ENCODE measurements at places on chromosomes 6 and 20.

DNA sequence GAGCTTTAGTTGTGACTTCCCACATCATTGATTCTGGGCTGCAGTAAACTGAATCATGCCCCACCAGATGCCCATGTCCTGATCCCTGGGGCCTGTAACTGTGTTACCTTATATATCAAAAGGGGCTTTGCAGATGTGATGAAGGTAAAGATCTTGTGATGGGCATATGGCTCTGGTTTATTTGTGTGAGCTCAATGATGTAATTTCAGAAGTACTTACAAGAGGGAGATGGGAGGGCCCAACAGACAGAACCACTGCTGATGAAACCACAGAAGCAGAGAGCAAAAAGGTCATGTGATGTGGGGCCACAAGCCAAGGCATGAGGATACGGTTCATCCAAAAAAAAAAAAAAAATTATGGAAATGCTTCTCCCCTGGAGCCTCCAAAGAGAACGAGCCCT is 118.7 kb downstream of the TOX2 start:
- no peak for DNase-seq

GRCh38 chr6:43992126-43992663 is 135.1 kb downstream of the MRPL14 start:
- DNase-seq = no peak

- no peak for DNase-seq
Observed at GRCh38 chr6:63764318-63764916, 128.8 kb downstream of the PHF3 start.

DNA sequence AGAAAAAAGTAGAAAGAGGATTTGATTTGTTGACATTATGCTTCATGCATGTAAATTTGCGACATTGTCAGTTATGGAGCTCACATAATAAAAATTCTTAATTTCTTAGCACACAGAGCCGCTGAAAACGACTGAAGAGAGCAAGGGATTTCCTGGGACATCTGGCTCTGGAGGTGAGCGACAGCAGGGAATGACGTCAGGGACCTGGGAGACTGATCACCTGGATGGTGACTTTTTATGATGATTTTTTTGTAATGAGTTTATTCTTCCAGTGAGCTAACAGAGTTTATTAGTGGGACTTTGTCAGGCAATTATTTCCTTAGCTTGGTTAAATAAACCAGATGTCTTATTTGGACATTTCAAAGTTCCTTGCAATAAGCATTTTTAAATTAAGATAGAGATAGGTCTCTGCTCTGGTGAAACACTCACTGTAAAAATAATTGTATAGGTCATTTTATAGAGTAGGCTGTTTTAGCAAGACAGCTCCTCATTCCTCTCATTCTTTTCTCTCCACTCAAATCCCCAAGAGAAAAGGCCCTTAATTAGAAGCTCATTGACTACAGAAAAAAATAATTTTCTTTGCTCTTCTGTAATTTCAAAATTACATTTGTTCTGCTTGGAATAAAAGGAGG is 19.4 kb downstream of the TMEM200A start:
- DNase-seq = no peak

DNA sequence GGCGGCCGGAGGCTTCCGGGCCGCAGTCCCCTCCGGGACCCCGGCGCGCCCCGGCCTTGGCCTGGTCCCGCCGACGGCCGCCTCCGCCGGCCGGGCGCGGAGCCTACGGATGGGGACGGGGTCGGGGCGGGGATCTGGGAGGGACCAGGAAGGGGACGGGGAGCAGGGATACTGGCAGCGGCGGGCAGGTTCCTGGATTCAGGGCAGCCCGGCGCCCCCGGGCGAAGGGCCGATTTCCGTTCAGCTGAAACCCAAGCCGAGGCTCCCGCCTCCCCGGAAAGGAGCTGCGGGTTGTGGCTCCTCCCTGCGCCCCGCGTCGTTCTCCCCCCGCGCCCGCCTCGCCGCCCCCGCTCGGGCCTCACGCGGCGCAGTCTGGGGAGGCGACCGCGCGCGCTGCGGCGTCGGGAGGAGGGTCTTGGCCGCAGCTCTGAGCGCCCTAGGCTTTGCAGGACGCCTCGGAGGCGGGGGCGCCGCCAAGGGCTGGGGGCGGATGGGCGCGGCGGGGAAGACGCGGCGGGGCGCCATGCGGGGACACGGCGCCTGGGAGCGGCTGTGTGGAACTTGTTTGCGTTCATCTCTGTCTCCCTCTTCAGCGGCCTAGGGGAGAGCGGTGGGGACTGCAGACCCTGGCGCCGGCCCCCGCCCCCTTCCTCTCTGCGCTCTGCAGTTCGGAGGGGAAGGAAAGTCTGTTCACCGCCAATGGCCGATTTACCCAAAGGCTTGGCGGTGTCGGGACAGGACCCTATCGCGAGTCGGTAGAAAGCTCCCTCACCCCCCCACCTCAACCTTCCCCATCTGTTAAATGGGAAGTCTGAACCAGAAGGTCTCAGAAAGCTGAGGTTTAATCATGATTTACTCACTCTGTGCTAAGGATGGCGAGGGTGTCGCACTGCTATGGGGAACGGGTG is 22.7 kb upstream of the TMEM181 start:
- no peak for DNase-seq

DNA sequence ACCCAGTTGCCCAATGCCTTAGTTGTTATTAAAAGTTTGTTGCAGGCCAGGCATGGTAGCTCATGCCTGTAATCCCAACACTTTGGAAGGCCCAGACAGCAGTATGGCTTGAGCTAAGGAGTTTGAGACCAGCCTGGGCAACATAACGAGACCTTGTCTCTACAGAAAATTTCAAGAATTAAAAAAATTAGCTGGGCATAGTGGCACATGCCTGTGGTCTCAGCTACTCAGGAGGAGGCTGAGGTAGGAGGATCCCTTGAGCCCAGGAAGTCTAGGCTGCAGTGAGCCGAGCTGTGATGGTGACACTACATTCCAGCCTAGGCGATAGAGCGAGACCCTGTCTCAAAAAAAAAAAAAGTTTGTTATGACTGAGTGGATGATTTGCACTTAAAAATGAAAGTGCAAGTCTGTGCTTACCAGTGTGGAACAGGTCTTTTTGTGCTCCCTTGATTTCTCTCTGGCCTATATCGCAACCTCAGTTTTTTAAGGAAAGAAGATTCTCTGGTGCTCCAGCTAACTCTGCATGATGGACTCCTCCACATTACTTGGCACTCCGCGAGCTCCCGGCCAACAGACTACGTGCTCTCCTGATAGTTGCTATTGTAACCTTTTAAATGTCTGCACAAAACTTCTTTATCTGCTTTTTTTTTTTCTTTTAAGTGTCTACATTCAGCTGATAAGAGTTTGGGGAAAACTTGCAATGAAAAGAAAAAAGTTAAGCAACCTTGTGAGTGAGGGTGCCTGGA is 22.1 kb downstream of the ZKSCAN3 start:
- no peak for DNase-seq

GRCh38 chr6:11424395-11425034 is 113.0 kb upstream of the TMEM170B start:
- DNase-seq = no peak

GRCh38 chr6:84066536-84066935 is 33.0 kb downstream of the MRAP2 start:
- no peak for DNase-seq

DNA sequence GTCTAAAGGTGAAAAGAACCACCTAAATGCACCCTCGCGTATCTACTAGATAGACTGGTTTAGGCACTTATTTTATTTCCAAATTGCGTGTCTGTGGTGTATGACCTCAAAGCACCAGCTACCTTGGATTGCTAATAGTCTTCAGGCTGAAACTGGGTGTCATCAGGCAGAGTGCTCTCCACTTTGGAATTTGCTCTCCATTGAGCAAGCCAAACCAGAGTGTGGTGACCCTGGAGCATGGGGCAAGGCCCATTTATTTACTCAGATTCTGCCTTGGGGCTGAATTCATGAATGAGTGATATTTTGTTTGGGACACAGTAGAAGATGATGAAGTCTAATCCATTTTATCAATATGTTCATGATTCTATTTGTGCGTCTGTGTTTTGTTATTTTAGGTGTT is 812.8 kb upstream of the SLC35B3 start:
- DNase-seq = no peak

GRCh38 chr6:155183095-155183494 is 80.7 kb upstream of the CLDN20 start:
- DNase-seq = no peak

- DNase-seq = no peak
Observed at GRCh38 chr6:166476634-166477215, 94.0 kb upstream of the MPC1 start.

- DNase-seq = no peak
Observed at GRCh38 chr20:25418776-25419175, 11.3 kb downstream of the GINS1 start.

GRCh38 chr6:88361298-88361697 is 195.2 kb upstream of the CNR1 start:
- DNase-seq = no peak

DNA sequence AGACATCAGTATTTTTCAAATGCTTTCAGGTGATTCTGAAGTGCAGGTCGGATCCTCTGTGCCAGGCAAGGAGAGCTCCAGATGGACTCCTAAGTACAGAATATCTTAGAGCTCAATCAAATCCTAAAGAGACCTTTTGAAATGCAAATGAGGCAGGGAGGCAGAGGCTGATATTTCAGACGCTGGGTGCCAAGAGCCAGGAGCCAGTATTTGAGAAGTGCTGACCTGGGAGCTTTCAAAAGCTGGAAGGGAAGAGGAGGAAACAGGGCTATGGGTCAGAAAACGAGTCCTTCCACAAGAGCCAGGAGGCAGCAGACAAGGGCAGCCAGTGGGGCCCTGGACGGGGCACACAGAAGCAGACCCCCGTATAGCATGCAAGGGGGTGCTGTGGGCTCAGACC is 46.1 kb upstream of the DSN1 start:
- DNase-seq = no peak

DNA sequence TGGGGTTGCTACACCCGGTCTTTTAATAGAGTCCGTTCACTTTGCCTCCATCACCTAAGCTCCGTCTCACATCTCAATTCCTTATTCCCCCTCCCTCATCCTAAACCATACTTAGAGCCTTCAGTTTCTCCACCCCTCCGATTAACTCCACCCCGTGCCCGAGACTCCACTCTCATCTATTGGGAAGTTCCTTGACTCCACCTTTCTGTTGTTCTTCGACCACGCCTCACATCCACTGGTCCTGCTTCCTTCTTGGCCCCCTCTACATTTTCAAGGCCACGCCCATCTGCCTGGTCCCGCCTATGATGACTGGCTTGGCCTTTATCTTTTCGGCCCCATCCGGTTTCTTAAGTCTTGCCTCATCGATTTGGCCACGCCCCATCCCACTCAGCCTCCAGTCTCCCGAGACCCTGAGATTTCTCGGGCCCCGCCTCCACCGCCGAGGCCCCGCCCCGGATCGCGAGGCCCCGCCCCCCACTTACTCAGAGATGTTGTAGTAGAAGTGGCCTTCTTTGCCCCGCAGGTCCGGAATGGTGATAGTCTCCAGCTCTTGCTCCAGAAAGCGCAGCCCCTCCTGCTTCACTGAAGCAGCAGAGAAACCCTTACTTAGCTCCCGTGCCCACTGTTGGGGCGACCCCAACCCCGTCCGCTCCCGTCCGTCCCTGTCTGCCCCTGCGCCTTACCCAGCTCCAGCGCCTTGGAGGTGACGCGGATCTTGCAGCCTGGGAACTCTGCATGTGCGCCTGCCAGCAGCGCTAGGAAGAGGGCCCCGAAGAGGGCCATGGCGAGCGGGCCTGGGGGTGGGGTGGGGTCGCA is 1.1 kb downstream of the PLTP start:
- peak; percentile 75 for DNase-seq

DNA sequence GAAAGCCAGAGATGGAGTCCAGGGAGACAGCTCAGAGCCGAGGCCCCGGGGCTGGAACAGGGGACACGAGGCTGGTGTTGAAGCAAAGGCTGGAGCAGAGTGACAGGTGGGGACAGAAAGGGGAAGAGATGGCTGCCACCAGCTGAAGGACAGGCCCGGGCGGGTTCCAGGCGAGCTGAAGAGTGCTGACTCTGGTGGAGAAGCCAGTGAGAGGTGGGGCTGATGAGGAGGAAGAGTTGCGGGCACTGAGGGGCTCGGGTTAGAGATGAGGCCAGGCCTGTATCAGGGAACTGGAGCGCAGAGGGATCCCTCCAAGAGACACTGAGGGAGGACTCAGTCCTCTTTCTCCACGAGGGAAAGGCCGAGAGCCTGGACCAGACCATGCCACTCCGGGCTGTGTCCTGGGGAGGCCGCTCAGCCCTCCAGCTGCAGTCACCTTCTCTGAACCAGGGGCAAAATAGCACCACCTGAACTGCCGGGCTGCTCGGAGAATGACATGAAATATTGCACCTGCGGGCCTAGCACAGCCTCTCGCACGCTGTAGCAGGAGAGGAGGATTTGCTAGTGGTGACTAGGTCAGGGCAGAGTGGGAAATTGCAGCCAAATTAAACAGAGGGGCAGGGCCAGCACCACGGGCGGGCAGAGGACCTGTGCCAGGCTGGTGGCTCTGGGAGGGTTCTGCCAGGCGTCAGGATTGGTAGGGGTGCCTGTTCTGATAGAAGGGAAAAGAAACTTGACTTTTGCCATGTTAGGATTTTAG is 175.9 kb downstream of the ZDHHC14 start:
- DNase-seq = no peak

GRCh38 chr6:149153100-149153499 is 164.4 kb upstream of the TAB2 start:
- DNase-seq = no peak

GRCh38 chr6:27893836-27894807 is 18.1 kb downstream of the OR2B2 start:
- DNase-seq = no peak

GRCh38 chr20:6829510-6830116 is 62.1 kb downstream of the BMP2 start:
- DNase-seq = no peak

DNA sequence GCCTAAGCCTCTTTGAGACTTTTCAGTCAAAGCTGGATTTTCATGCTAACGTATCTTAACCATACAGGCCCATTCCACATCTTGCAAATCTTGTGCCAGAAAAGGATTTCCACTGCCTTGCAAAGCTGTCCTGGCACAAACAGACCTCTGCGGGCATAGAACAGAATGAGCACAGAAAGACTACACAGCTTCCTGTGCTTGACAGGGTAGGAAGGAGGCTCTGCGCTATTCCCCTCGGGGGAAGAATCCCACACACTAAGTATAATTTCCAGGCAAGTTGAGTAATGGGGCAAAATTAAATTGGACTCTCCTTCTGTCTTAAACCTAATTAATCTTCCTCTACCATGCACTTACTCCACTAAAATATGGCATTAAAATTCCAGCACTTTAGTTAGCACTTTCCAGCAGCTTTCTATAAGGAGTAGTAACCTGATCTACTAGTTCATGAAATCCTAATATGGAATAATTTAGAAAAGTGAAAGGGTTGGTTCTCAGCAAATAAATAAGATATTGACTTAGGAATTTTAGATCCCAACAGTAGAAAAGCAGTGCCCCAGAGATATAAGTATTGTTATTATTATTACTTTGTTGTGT is 532.1 kb upstream of the JAG1 start:
- no peak for DNase-seq

- no peak for DNase-seq
Observed at GRCh38 chr6:10633216-10633615, 61.2 kb downstream of the C6orf52 start.

DNA sequence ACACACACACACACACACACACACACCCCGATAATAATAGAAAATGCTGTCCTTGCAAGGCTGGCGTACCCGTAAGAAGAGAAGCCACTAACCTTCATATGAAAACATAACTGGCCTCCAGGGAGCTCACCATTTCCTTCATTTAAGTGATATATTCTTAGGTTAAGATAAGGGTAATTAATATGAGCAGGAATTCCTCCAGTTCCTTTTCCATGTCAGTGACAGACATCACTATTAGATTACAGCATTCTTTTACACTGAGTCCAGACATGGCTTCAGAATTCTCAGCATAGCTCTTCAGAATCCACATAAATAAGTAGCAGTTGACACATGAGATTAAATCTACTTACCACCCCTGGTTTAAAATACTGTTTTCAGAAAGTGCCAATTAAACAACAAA is 121.9 kb downstream of the SIM1 start:
- no peak for DNase-seq

Measured in stimulated activated CD8-positive, alpha-beta memory T cell treated with anti-CD3 and anti-CD28 coated beads, Interleukin-4, amount 100 ng/mL, for 1 hour (primary cell).